NCI-H748 treated with DMSO at 0.1 percent for 48 hours (cell line): ENCODE measurements at places on chromosomes 16 and 17.

GRCh38 chr17:81379523-81379942 lies 15.7 kb upstream of the BAHCC1 start:
- DNase-seq = no peak

DNA sequence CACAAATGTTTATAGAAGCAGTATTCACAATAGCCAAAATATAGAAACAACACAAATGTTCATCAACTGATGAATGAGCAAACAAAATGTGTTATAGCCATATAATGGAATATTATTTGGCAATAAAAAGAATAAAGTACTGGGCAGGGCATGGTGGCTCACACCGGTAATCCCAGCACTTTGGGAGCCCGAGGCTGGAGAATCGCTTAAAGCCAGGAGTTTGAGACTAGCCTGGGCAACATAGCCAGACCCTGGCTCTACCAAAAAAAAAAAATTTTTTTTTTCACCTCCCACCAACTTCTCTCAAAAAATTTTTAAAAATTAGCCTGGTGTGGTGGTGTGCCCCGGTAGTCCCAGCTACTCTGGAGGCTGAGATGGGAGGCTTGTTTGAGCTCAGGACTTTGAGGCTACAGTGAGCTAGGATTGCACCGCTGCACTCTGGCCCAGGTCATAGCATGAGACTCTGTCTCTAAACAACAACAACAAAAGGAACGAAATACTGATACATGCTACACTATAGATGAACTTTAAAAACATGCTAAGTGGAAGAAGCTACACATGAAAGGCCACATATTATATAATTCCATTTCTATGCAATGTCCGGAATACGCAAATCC lies 10.7 kb upstream of the PECAM1 start:
- no peak for DNase-seq

DNA sequence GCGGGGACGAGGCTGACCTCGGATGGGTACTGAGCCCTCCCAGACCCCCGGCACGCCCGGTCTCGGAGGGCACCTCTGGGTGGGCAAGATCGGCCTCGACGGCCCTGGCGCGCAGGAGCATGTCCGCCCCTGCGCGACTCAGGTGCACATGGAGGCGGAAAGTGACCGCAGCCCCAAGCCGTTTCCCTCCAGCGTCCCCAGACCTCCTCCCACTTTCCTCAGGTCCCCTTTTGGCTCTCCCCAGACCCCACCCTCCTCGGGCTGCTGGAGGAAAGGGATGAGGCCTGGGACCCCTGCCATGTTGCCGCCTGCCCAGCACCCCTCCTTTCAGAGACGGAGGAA lies 10.0 kb downstream of the RPL19 start:
- no peak for DNase-seq

GRCh38 chr16:49348408-49349176 lies 25.0 kb upstream of the C16orf78 start:
- DNase-seq = no peak

DNA sequence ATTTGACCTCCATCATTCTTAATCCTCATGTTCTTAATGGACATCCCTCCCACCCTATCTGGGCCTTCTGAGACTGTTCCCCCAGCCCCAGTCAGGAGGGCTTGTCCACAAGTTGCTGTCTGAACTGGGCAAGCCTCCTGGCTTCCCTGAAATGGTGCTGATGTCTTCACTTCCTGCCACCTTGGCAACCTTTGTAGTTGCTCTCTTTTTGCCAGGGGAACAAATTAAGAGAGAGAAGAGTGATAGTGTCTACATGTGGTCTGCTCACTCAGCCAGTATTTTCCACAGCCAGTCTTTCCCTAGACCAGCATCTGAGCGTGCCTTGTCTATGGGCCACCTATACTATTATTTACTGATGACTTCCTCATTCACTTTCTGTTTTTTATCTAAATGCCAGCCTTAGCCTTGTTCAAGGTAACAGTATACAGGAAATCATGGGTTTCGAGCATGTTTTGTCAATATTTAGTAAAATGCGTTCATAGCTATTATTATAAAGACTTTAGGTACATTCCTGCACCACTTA lies 710.1 kb downstream of the MAF start:
- DNase-seq = no peak

DNA sequence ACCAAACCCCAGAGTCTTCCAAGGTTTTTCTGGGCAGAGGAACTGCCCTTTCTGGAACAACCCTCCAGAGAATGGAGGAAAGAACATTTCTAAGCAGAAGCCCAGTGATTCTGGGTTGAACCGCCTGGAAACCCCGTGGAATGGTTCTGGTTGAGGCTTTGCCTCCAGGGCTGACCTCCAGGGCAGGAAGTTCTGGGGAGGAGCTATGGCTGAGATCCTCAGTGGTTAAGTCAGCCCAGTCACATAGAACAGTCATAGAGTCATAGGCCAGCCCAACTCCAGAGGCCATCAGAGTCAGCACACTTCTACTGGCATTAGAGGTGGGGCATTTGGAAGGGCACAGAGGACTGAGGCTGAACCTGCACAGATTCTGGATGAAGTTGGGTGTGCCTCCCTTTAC lies 65.9 kb downstream of the SPACA3 start:
- DNase-seq = no peak

- no peak for DNase-seq
Measured at GRCh38 chr17:47948706-47949196, 7.4 kb downstream of the PNPO start.

GRCh38 chr16:31880322-31880979 lies 6.8 kb downstream of the ZNF267 start:
- DNase-seq = no peak

- DNase-seq = no peak
Measured at GRCh38 chr17:44493339-44493738, 9.9 kb downstream of the GPATCH8 start.

GRCh38 chr17:2380950-2381649 lies 19.8 kb downstream of the MNT start:
- no peak for DNase-seq

DNA sequence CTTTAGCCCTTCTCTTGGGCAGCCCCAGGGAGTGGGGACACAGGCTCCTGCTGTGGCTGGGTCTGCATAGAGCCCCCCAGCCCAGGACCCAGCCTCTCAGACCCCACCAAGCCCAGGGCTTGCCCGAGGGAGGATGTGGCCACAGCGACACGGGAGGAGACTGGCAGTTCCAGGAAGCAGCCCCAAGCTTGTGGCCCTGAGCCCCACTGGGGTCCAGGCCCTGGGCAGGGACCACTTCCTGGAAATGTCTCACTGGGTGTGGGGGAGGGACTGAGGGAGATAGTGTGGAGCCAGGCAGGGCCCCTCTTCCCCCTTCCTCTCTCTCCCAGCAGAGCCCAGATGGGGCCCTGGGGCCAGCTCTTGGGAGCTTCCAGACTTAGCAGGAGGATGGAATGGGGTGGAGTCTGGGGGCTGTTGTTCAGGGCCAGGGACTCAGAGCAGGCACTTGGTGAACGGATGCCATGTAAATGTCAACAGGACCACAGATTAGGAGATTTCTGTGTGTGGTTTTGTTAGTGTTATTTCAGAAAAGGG lies 35.3 kb downstream of the ADGRG5 start:
- DNase-seq = no peak

- no peak for DNase-seq
Measured at GRCh38 chr17:35081638-35082037, 18.1 kb upstream of the RFFL start.

- DNase-seq = peak; percentile 62
Measured at GRCh38 chr16:19396555-19397011, 21.1 kb upstream of the TMC5 start.

GRCh38 chr16:50550035-50550434 lies 1.8 kb downstream of the NKD1 start:
- no peak for DNase-seq

DNA sequence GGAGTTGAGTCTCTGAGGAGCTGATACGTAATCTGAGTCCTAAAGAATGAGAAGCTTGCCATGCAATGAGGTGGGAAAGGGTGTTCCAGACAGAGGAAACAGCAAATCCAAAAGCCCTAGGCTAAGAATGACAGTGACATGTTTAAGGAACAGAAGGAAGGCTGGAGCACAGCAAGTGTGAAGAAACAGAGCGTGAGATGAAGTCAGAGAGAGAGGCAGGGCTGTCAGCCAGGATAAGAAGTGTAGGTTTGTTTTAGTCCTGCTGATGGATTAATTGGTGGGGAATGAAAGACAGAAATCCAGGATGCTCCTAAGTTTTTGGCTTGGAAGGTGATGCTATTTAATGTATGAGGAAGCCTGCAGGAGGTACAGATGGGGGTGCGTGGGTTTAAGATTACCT lies 14.5 kb downstream of the MMP28 start:
- DNase-seq = no peak

DNA sequence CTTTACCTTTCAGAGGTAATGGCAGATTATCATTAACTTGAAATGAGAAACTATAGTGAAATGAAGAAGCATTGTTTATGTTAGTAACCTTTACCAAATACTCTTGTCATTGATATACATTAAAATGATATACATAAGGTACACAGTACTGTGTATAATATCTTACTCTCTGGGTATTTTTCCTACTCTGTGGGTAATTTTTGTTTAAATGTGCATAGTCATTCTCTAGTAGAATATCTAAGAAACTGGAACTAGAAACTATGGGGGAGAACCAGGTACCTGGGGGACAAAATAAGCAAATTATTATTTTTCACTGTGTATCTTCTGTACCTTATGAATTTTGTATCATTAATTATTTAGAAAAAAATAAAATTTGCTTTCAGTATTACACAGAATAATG lies 20.6 kb upstream of the PHAF1 start:
- DNase-seq = no peak

GRCh38 chr17:74414510-74414909 lies 17.4 kb upstream of the GPRC5C start:
- DNase-seq = no peak

DNA sequence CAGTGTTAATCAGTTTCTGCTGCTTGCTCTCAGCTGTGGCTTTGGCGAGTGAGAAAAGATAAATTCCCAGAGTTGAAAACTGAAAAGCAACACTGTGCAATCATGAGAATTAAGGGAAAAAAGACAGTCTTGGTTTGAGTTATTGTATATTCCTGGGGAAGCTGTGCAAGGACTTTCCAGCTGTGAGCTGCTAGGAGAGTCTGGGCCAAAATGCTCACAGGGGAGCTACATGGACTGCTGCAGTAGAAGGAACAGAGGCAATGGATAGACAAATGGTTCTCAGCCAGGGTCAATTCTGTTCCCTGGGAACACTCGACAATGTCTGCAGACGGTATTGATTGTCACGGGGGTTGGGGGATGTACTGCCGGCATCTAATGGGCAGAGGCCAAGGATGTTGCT lies 102.0 kb upstream of the ADAMTS18 start:
- DNase-seq = no peak

DNA sequence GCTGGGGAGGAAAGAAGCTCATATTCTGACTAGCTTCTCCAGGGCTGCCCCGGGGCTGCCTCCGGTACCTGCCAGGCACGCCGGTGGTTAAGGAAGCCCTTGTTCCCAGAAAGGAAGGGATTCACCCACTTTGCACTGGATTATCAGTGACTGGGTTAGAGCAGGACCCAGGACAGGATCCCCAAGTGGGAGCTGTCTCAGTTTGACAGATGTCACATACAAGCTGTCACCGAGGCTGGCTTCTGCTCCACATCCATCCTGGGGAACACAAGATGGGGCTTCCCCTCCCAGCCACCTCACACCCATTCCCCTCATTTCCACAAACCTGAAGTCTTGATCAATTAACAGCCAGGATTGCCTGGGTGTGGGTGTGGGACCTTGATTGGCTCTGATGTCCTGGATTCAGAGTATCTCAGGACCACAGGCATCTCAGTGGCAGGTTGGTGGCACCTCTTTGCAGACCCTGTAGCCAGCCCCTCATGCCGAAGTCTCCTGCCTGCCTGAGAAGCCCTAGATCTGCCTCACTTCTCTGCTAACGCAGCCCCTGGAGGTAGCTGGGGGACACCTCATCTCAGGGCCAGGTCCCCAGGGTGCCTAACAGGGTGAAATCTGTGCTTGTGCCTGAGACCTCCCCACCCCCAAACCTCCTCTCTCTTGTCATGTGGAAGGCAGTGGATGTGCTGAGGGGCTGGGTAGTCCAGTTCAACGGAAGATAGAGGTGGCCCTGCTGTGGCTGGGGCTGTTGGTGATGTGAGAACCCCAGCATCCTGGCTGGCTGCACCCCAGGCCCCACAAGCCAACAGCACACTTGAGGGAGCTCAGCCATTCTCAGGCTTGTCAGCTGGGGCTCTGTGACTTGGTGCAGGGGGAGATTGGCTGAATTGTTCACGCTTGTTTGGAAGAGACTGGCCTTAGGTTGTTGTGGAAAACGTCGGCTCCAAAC lies 1.4 kb downstream of the CACNG5 start:
- no peak for DNase-seq

GRCh38 chr17:50221266-50221863 lies 19.9 kb upstream of the COL1A1 start:
- no peak for DNase-seq

DNA sequence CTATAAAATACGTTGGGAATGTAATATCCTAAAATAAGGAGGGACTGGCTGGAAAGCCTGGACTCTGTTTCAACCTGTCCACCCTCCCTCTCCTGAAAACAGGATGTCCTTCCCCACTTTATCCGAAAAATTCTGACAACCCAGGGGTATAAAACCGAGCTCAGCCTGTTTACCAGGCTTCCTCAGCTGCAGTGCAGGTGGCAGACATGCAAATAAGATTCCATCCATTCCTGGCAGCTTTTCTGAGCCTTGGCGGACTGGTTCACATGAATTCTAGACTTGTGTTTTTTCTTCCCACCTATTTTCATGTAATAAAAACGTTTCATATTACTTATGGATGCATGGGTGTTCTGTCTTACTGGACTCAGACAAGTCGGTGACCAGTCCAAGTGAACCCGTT lies 479.3 kb downstream of the KCNJ18 start:
- DNase-seq = no peak

DNA sequence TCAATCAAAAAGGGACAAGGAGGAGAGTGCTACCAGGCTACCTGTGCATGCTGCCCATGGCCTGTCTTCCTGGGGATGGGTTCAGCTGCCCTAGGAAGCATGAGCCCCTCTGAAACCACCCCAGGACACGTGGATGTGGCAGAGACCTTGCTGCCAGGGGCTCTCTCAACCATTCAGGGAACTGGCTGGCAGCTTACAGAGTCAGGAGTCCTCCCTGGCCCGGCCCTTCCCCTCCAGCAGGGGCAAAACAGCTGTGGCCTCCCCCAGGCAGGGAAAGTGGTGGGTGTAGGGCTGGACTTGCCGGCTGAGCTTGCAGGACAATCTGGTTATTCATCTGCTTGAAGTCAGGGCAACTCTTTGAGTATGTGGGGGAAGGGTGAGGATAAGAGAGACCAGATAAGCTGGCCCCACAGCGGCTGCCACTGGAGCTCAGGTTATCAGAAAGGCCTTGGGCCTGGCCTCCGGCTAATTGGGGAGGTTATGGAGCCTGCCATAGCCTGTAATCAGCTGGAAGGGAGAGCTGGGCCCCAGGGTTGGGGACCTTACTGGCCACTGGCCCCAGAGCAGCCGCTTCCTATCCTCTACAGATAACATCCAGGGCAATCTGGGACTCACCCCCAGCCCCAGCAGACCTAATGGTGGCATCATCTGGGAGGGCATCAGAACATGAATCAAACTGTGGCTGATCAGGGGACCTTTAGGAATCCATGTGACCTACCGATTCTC lies 5.6 kb upstream of the TBX2 start:
- DNase-seq = no peak

DNA sequence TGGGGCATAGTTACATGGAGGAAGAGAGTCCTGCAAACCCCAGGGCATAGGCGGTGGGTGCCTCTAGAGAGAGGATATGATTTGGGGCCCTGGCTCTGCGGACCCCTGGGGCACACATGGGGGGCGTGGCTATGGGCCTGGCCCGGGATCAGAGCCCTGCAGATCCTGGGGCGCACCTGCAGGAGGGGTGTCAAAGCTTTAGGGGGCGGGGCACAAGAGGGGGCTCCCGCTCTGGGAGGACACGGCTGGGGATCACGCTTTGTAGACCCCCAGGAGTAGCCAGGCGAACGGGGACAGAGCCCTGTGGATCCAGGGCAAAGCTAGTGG lies 497 bp downstream of the BCL7C start:
- DNase-seq = no peak
